H9 (cell line): ENCODE measurements at places on chromosomes 3 and 15. TPM values are rescaled to one million over a fixed set of nuclear protein-coding genes. Genes with fewer than 3 reads are reported as not detected.

Gene SAXO2
- total RNA-seq, result 2.6 and 3.1 TPM in 2 replicates

Gene C3orf49
- total RNA-seq, result not detected in 2 replicates

Gene FAN1
- 27.4 and 28.2 TPM in 2 replicates for total RNA-seq

Gene SH2D7
- total RNA-seq, result not detected in 2 replicates

Gene GXYLT2
- 2.0 and 2.6 TPM in 2 replicates for total RNA-seq

Gene EXD1
- total RNA-seq, result not detected in 2 replicates

Gene LNP1
- total RNA-seq, result 4.1 and 4.2 TPM in 2 replicates

Gene LMAN1L
- not detected in 2 replicates for total RNA-seq

Gene WDR93
- total RNA-seq, result not detected in 2 replicates

Gene SLC24A5
- total RNA-seq, result not detected in 2 replicates

Gene CDV3
- total RNA-seq, result 167 and 173 TPM in 2 replicates

Gene GOLGA6D
- 0.35 and 0.37 TPM in 2 replicates for total RNA-seq

Gene RTP4
- total RNA-seq, result not detected in 2 replicates

Gene RBP2
- total RNA-seq, result not detected in 2 replicates

Gene UNC45A
- 84.3 and 84.6 TPM in 2 replicates for total RNA-seq

Gene IL17RE
- 2.0 and 2.1 TPM in 2 replicates for total RNA-seq

Gene GPR160
- total RNA-seq, result 14.1 and 15.4 TPM in 2 replicates

Gene NUP210
- 47.3 and 48.8 TPM in 2 replicates for total RNA-seq

Gene GOLGA6L4
- 1.2 and 2.8 TPM in 2 replicates for total RNA-seq

Gene HIGD2B
- not detected in 2 replicates for total RNA-seq

Gene PPP1R14D
- not detected in 2 replicates for total RNA-seq

Gene PCOLCE2
- total RNA-seq, result 6.8 and 9.2 TPM in 2 replicates

Gene LRRC31
- total RNA-seq, result not detected in 2 replicates
